ENCODE measurements at places on chromosomes 7 and 10. TPM values are rescaled to one million over a fixed set of nuclear protein-coding genes. Genes with fewer than 3 reads are reported as not detected.

OR6V1 gene
- not detected for total RNA-seq

DDC gene
- total RNA-seq = not detected

TAF5 gene
- 4.7 TPM for total RNA-seq

AQP1 gene
- total RNA-seq = 0.54 TPM

LEP gene
- 0.22 TPM for total RNA-seq

HTR7 gene
- 1.2 TPM for total RNA-seq

PCGF6 gene
- total RNA-seq = 9.7 TPM

GIMAP2 gene
- 0.13 TPM for total RNA-seq

NPTX2 gene
- total RNA-seq = 0.97 TPM

ADAMTS14 gene
- 0.97 TPM for total RNA-seq

CAMK2B gene
- total RNA-seq = 2.5 TPM

NXPH1 gene
- not detected for total RNA-seq

NPC1L1 gene
- total RNA-seq = not detected

OR2A5 gene
- not detected for total RNA-seq

GPR22 gene
- total RNA-seq = not detected

SPOCK2 gene
- not detected for total RNA-seq

SUPV3L1 gene
- 29.9 TPM for total RNA-seq

DNA sequence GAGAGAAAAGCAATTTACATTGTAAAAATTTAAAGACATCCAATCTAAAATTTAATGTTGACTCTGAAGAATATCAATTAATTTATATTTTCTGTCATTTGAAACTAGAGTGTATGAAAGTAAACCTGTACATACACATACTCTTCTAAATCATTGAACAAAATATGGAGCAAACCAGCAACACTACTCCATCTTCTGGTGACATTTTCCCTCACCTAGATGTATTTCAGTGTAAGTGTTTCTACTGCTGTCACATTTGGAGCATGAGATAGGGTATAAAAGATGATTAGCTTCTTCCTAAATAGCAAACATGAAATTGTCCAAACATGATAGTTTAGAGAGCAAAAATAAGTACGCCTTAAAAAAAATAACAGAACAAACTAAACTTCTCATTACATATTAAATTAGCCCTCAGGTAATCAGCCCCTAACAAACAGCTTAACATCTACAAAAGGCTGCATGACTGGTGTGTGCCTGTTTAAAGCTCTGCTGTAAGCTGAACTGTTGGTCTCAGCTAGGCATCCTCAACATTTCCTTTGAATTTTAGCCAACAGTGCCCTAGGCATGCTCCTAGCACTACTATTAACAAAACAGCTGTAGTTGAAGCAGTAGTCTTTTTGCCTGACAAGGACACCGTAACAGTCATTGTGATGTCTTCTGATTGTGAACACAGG, 189.8 kb downstream of the CTNNA3 start:
- no peaks in the 10 kb centered on the region for H3K27me3 ChIP-seq
- H3K27ac ChIP-seq = no peak overlapping the region
- DNase-seq = no peak
- H3K4me1 ChIP-seq = no peaks in the 10 kb centered on the region
- no peak overlapping the region for H3K4me3 ChIP-seq

DNA sequence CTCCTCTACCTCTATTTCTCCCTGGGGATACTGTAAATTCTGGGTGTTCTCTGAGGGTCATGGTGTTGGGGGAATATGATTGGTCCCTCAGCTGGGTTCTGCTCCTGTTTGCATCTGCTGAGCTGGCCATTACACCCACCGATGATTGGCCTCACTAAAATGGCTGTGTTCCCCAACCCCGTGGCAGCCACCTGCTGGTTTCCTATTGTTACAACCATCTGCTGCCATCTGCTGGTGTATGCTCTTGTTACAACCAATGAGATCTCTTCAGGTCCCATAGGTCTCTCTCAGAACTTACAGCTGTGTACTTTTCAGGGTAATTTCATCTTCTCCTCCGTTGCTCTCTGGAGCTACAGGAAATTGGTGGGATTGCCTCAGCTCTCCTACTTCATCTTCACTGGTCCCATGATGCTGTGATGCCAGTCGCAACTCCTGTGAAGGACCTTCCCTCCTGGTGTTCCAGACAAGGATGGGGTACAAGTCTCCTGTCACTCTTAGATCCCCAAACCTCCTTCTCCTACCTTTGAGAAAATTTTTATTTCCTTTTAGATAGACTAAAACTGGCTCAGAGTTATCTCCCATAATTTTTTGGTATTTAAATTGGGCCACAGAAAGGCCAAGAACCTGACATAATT, 303.5 kb upstream of the SMIM30 start:
- no peaks in the 10 kb centered on the region for H3K27me3 ChIP-seq
- DNase-seq = peak; percentile 91
- H3K36me3 ChIP-seq = no peaks in the 10 kb centered on the region
- no peaks in the 10 kb centered on the region for H3K4me1 ChIP-seq

DNA sequence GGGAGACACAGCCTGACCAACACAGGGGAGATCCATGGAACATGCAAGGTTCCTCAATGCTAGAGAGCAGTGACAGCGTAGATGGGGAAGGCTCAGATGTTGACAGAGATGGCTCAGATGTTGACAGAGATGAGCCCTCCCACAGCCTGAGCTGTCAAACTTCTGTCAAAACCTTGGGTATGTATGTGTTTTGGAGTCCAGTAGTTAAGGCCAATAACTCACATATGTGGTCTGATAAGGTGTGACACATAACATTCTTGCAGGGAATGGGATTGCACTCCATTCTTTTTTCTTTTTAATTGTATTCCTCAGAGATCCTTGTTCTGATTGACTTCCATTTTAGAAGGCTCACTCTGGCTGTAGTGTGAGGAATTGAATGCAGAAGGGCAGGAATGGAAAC, 136.3 kb downstream of the C1GALT1 start:
- H3K4me1 ChIP-seq = no peaks in the 10 kb centered on the region
- H3K36me3 ChIP-seq = no peaks in the 10 kb centered on the region

GRCh38 chr7:158316466-158317031, 271.1 kb downstream of the PTPRN2 start:
- no peak overlapping the region for H3K27ac ChIP-seq
- no peak overlapping the region for H3K4me3 ChIP-seq
- H3K4me1 ChIP-seq = no peaks in the 10 kb centered on the region
- DNase-seq = no peak
- no peaks in the 10 kb centered on the region for H3K36me3 ChIP-seq

DNA sequence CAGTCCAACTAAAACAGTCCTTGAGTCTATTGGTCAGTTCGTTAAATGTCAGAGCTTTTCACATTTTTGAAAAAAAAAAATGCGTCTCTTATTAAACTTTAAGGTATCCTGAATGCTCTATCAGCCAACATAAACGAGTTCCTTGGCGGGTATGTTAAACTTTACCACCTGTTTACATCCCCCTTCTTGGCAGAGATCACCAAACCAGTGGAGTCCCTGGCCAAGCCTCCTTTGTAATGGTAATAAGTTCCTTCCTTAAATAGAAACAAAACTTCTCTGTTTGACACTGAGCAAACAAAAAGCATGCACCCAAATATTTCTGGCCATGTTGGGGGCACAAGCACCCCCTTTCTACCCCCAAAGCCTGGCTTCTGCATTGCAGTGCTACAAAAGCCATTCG, 3.2 kb downstream of the TRIL start:
- no peaks in the 10 kb centered on the region for H3K36me3 ChIP-seq
- peaks cover 32% of the 10 kb centered on the region for H3K27me3 ChIP-seq
- no peaks in the 10 kb centered on the region for H3K4me1 ChIP-seq
- no peak overlapping the region for H3K27ac ChIP-seq

DNA sequence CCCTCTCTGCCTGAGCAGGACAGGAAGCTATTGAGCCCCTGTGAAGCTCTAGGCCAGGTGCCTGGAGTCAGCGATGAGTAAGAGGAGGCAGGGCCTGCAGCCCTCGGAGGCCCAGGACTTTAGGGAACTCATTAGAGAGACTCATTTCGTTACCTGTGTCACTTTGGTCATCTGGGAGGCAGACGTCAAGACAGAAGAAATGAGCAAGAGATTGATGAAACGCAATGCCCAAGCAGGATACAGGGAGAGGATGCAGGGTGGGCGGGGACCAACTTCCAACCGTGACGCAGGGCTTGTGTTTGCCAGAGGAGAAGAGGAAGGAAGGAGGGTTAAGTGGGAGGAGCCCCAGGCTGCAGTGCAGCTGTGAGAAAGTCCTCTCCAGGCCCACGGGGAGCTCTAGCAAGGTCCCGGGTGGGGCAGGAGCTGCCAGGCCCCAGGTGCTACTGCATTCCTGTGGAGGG, 26.4 kb upstream of the GNA12 start:
- no peak overlapping the region for H3K4me3 ChIP-seq
- no peak overlapping the region for H3K27ac ChIP-seq
- no peaks in the 10 kb centered on the region for H3K36me3 ChIP-seq
- no peaks in the 10 kb centered on the region for H3K4me1 ChIP-seq

GRCh38 chr10:65341323-65341925, 1584.4 kb upstream of the LRRTM3 start:
- DNase-seq = no peak
- H3K36me3 ChIP-seq = no peaks in the 10 kb centered on the region
- no peaks in the 10 kb centered on the region for H3K27me3 ChIP-seq
- no peak overlapping the region for H3K4me3 ChIP-seq

- no peaks in the 10 kb centered on the region for H3K36me3 ChIP-seq
- H3K4me1 ChIP-seq = no peaks in the 10 kb centered on the region
- no peaks in the 10 kb centered on the region for H3K27me3 ChIP-seq
- H3K27ac ChIP-seq = no peak overlapping the region
These were observed 161.7 kb downstream of the HTR7 start for GRCh38 chr10:90695915-90696676.

- DNase-seq = peak; percentile 10
- no peaks in the 10 kb centered on the region for H3K27me3 ChIP-seq
- H3K27ac ChIP-seq = no peak overlapping the region
- no peaks in the 10 kb centered on the region for H3K4me1 ChIP-seq
- no peaks in the 10 kb centered on the region for H3K36me3 ChIP-seq
These were observed 28.3 kb downstream of the ABCB4 start for GRCh38 chr7:87447116-87447635.

DNA sequence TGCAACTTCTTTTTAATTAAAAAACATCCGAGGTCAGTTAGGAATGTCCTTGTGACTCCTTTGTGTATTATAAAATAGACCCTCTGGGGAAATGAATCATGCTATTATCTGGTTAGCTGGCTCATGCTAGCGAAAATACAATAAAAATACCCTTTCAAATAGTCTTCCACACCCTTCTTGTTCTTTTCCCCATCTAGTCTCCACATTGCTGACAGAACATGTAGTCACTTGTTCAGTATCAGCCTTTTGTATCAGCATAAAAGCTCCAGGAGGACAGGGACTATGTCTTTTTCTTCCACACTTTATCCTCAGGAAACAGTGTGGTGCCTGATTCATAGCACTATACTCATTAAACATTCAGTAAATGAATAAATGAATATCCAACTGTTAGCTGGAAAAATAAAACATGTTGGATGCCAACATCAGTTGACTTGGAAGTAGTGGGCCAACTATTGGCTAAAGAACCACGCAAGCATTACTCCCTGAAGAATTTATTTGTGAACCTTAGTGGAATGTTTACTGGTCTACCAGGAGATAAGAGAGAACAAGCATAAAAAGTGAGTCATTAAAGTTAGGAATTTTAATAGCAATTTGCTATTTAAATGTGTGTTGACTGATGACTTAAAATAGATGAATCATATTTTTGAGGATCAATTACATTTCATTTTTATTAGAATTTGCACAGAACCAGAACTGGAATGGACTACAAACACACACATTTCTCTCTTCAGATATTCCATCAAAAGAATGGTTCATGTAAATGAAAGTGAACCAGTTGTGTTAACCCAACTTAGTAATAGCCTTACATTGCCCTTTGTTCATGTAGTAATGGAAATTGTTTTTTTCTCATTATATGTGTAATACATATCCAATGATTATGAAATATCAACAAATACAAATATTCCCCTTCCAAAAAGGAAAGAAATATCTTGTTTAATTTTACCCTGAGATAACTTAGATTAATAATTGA, 129.6 kb downstream of the DKK1 start:
- peak overlapping the region; percentile 85 for H3K27ac ChIP-seq
- peak overlapping the region; percentile 40 for H3K4me3 ChIP-seq
- peaks cover 40% of the 10 kb centered on the region for H3K4me1 ChIP-seq
- H3K27me3 ChIP-seq = no peaks in the 10 kb centered on the region
- peak; percentile 88 for DNase-seq

GRCh38 chr7:140447841-140448240, 31.5 kb downstream of the MKRN1 start:
- DNase-seq = no peak
- H3K4me3 ChIP-seq = no peak overlapping the region
- H3K27ac ChIP-seq = no peak overlapping the region
- no peaks in the 10 kb centered on the region for H3K27me3 ChIP-seq

- no peaks in the 10 kb centered on the region for H3K4me1 ChIP-seq
- no peaks in the 10 kb centered on the region for H3K36me3 ChIP-seq
- no peak for DNase-seq
- H3K27me3 ChIP-seq = peaks cover 24% of the 10 kb centered on the region
These were observed 443.2 kb downstream of the RPS24 start for GRCh38 chr10:78476844-78477243.

GRCh38 chr7:112572669-112573301, 92.0 kb downstream of the LSMEM1 start:
- H3K27me3 ChIP-seq = no peaks in the 10 kb centered on the region
- no peak overlapping the region for H3K4me3 ChIP-seq
- no peaks in the 10 kb centered on the region for H3K36me3 ChIP-seq
- no peak overlapping the region for H3K27ac ChIP-seq
- DNase-seq = no peak

DNA sequence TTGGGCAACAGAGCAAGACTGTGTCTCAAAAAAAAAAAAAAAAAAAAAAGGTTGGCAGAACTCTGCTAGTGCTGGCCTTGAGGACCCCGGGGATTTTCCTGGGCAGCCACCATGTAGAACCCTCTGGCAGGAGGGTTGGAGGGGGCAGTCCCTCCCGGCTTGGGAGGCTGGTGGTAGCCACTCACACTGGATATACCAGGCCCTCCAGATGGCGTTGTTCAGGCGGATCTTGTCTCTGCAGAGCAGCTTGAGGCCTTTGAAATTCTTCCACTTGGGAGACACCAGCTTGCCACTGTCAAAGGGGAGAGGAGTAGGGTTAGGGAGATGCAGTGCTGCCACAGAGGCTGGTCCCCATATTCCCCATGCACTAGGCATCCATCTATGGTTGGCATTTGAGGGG, 8.4 kb downstream of the MLXIPL start:
- H3K4me3 ChIP-seq = no peak overlapping the region
- peak; percentile 25 for DNase-seq
- H3K27me3 ChIP-seq = peaks cover 5% of the 10 kb centered on the region
- no peaks in the 10 kb centered on the region for H3K4me1 ChIP-seq
- H3K27ac ChIP-seq = no peak overlapping the region

DNA sequence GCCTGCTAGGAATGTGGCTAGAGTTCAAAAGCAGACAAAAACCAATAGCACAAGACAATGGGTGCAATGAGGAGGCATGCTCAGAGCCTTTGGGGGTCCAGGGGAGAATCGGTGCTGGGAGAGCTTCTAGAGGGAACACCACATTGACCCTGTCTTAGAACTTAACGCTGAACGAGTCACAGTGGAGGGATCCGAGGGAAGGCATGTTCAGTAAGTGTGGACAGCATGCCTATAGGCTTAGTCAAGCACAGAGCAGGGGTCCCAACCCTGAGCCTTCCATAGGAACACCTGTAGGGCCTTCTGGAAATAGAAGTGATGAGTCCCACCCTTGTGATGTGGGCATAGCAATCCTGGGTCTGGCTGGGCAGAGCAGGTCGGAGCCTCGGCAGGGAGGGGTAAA, 148.7 kb downstream of the PKD1L1 start:
- no peak overlapping the region for H3K4me3 ChIP-seq
- H3K27ac ChIP-seq = no peak overlapping the region
- H3K27me3 ChIP-seq = no peaks in the 10 kb centered on the region
- no peaks in the 10 kb centered on the region for H3K36me3 ChIP-seq
- DNase-seq = no peak
- H3K4me1 ChIP-seq = peaks cover 18% of the 10 kb centered on the region

All from GM23248 (cell line).